Activated CD4-positive, alpha-beta memory T cell treated with anti-CD3 and anti-CD28 coated beads, Interleukin-2, amount 10 ng/mL, durations not matched to agents 7 days and 5 days (primary cell): ENCODE measurements at places on chromosomes 5 and 9. TPM values are rescaled to one million over a fixed set of nuclear protein-coding genes. Genes with fewer than 3 reads are reported as not detected.

DNA sequence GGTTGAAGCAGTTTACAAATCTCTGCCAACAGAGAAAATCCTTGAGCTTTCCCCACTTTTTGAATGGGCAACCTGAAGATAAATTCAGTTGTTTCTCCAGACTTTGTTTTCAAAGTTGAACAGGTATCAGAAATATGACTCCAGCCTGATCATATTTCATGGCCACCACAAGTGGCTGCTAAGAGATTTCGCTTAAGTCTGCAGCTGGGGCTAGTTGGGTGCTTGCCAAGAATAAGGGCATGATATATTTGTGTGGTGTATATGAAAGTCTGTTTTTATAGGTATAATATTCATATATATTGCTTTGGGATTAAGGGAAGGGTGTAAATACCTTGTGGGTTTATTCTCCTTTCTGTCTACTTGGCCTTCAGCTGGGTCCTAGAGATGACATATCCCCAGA lies 168.4 kb upstream of the GDNF start:
- DNase-seq = no peak

GRCh38 chr5:154460172-154460571 lies 14.4 kb downstream of the SAP30L start:
- DNase-seq = no peak

OSMR gene
- not detected for total RNA-seq

DNA sequence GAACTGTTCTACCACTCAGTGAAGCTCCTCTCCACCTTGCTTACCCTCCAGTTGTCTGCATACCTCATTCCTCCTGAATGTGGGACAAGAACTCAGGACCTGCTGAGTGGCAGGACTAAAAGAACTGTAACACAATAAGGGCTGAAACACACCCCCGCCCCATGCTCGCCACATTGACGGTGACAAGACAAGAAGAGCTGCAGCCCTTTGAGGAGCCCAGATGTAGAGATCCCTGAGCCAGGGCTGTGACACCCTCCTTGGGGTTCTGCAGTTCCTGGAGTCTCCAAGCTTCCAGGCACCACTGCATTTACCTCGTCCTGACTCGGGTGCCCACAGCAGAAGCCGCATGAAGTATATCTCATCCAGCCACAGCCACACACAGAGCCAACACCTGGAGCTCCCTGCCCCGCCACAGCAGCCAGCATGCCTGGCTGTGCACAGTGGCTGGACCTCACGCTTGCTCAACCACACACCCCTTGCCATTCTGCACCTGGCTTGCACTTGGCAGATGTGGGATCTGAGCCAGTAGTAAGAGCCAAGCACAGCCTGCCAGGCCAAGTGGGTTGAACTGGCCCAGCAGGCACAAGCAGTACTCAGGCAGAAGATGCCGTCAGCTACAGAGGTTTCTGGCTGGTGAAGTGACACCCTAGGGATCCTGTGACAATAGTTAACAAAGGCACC lies 166.1 kb downstream of the RNF180 start:
- no peak for DNase-seq

SLIT3 gene
- not detected for total RNA-seq

- DNase-seq = no peak
These were observed 260.0 kb downstream of the TRPM3 start for GRCh38 chr9:70861376-70861775.

GRCh38 chr5:4987431-4987830 lies 152.7 kb upstream of the ADAMTS16 start:
- no peak for DNase-seq

DNA sequence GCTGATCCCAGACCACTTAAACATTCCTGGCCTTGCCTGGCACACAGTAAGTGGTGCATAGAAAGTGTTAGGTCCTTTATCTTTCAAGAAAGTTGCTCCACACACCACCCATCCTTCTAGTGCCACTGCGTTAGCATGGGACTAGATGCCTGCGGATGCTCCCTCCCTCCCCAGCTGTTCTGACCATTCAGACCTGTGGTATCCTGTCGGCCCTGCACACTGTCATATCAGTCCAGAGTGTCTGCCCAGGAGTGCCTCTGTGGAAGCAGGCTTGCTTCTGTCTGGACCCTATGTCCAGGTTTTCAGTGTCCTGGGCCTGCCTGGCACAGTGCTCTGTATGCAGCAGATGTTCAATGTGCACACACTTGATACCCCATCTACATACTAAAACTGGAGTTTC lies 38.3 kb upstream of the SMU1 start:
- DNase-seq = no peak

- DNase-seq = no peak
These were observed 636.4 kb downstream of the PRELID2 start for GRCh38 chr5:145198525-145199260.

GRCh38 chr9:69760278-69760610 lies 433 bp upstream of the PTAR1 start:
- no peak for DNase-seq

GRCh38 chr9:133514460-133515239 lies 10.1 kb downstream of the MYMK start:
- no peak for DNase-seq

- no peak for DNase-seq
These were observed 1.4 kb downstream of the TJP2 start for GRCh38 chr9:69175486-69175885.

GRCh38 chr9:129400001-129400970 lies 220.6 kb downstream of the C9orf50 start:
- no peak for DNase-seq

- no peak for DNase-seq
These were observed 17.3 kb downstream of the RNF130 start for GRCh38 chr5:180054226-180054625.

MXD3 gene
- total RNA-seq = 74.1 TPM

DNA sequence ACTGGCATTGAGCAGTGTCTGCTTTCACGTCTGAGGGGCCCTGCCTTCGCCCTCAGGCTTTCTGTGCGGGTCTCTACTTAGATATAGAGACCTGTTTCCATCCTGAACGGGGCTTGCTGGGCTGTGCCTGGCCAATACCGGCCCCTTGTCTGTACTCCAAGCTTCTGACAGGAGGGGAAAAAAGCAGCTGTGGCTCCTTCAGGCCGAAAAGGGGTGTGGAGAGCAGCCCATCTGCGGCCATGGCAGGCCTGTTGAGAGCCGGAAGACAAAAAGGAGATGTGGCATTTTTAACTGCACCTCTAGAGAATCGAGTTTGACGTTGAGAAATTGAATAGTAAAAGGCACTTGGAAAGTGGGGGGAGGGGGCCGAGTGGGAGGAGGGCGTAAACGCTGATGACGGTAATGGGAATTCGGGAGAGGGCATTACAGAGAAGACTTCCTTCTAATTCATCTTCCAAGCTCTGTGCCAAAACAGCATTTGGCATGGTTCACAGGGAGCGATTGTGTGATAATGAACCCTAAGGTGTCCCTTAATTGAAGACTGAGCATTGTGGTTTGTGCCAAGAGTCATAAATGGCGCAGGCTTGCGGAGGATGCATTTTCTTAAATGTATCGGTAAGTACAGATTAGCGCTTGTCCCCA lies 25.1 kb upstream of the PRDM12 start:
- DNase-seq = no peak

GRCh38 chr5:7850395-7851239 lies at the start of gene CFAP90:
Gene CFAP90, minus strand, starts transcription at chr5:7851133. Its CDS starts 112 bp downstream, at chr5:7851021.
- no peak for DNase-seq

DNA sequence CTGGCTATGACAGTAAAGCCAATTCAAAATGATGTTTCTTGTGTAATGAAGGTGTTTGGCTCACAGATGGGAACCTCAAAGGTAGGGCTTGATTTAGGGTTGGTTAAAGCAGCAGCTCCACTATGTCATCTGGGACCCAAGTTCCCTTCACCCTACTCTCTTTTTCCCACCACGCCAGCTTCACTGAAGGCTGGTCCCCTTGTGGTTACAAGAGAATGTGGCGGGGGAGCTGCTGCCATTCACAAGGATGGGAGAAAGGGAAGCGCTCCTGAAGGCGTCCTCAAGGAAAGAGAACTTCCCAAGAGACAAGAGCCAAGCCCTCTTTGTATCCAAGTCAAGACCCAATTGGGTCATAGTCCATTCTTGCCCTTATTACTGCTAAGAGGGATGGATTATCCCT lies 72.7 kb downstream of the NTRK2 start:
- DNase-seq = no peak

GRCh38 chr9:18350036-18350435 lies 123.9 kb upstream of the ADAMTSL1 start:
- DNase-seq = no peak

C5orf58 gene
- total RNA-seq = not detected

- no peak for DNase-seq
These were observed 12.5 kb downstream of the QRFP start for GRCh38 chr9:130884111-130884531.

- DNase-seq = no peak
These were observed 103.2 kb downstream of the GPBP1 start for GRCh38 chr5:57277085-57277484.

GIN1 gene
- 9.6 TPM for total RNA-seq

DNA sequence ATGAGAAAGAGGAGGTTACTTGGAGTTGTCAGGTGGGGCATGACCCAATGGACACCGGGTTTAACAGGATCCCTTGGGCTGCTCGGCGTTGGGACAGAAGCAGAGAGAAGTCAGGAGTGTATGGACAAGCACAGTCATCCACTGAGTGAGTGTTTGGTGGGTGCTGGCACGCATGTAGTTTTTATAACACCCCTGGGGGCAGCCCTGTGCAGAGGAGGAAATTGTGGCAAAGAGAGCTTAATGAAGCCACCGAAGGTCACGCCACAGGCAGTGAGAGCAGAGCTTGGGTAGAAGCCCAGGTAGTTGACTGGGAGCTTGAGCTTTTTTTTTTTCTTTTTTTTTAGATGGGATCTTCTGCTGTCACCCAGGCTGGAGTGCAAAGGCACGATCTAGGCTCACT lies 43.2 kb upstream of the IER5L start:
- DNase-seq = peak; percentile 51

- peak; percentile 61 for DNase-seq
These were observed 24.9 kb downstream of the ARHGEF37 start for GRCh38 chr5:149605998-149606724.

C9 gene
- total RNA-seq = not detected

SAXO1 gene
- not detected for total RNA-seq

DNA sequence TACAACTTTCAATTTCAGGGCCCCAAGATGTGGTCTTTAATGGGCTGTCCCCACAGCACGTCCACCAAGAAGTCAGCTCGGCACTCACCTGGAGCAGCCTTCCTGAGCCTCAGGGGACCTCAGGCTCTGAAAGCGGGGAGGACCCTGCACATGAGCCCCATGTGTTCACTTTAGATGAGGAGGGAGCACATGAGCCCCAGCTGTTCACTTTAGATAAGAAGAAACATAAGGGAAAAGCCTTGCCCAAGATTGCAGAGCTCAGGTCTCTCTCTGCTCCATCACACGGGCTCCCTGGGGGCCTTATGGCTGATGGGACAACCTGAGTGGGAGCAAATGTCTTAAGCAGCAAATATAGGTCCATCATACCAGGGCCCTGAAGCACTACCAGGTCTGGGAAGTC lies 56.4 kb downstream of the NIPSNAP3B start:
- no peak for DNase-seq

GRCh38 chr9:135135171-135135928 lies 47.9 kb downstream of the OLFM1 start:
- DNase-seq = no peak

GRCh38 chr5:6714226-6715041 lies 1.2 kb downstream of the TENT4A start:
- DNase-seq = peak; percentile 31

- DNase-seq = peak; percentile 68
These were observed 16.1 kb upstream of the NEUROG1 start for GRCh38 chr5:135551593-135552447.

DNA sequence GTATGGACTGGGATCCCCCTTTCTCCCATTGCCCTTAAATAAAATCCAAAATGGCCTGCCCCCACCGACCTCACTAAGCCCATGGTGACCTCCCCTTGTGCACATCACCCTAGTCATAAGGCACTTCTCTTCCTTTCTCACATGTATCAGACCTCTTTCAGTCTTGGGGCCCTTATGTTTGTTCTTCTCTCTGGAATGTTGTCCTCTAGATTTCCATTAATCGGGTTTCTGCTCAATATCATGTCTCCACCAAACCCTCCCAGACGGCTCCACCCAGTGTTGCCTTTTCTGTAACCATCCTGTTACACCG lies 196.3 kb downstream of the ERCC6L2 start:
- no peak for DNase-seq

IFNA1 gene
- not detected for total RNA-seq

SEMA6A gene
- total RNA-seq = 0.13 TPM

DNA sequence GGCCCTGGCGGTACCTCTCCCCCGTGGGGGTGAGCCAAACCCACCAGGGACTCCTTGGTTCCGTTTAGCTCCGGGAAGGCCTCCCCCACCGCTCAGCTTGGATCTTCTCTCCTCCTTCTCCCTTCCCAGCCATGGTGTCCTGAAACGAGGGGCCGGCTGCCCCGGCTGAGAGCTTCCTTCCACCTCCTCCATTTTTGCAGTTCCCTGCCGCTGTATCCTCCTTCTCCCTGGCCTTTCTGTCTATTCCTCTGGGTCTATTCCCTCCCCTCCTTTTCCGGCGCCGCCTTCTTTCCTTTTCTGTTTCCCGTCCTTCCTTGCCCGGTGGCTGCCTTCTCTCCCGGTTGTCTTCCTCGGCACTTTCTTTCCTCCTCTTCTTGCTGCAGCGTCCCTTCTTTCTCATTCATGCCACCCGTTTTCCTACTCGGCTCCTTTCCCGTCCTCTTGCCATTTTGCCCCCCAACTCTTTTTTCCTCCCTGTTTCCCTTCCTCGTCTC lies 110.4 kb downstream of the LIFR start:
- DNase-seq = no peak

- no peak for DNase-seq
These were observed 42.7 kb downstream of the OR2V1 start for GRCh38 chr5:181088289-181088688.

DNA sequence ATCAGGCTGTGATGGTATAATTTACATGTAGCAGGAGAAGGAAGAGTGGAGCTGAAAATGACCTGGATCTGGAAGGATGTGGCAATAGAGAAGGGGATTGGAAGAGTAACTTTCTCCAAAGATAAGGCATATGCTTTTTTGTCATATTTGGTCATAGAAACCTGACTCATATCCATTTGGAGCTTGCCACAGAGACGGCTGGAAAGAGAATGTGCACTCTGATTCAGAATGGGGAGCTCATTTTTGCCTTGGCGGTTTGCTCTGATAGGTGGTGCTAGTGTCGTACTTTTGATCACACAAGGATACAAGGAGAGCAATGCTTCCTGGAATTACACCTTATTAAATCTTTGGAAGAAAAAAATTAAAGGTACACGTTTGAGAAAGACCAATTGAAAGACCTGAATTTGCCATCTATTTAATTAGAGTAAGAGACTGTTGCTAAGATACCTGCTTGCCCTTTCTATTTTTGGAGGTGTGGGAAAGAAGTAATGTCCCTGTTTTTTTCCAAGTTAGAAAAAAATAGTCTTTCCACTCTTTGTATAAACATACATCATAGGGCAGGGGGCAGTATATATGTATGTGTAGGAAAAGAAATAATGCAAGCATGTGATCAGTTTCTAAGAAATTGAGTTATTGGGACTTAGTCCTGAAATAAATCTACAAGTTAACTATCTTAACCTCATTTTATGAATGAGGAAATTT lies 5.4 kb downstream of the LSM11 start:
- DNase-seq = no peak

GRCh38 chr9:113997610-113998009 lies 80.5 kb downstream of the AMBP start:
- DNase-seq = peak; percentile 5
